ENCODE measurements at places on chromosomes 16 and 17.
A peak's percentile ranks its signal among the peaks of the same experiment; 100 is the strongest.

- peaks cover 9% of the 10 kb centered on the region for H3K27me3 ChIP-seq
- H3K4me1 ChIP-seq: peaks cover 8% of the 10 kb centered on the region
- no peak overlapping the region for H3K4me3 ChIP-seq
- DNase-seq: no peak
- H3K36me3 ChIP-seq: no peaks in the 10 kb centered on the region
Observed at GRCh38 chr16:80116711-80117110, 424.1 kb upstream of the DYNLRB2 start.

GRCh38 chr16:86991679-86992078 lies 325.5 kb downstream of the C16orf95 start:
- no peak overlapping the region for H3K27ac ChIP-seq
- H3K36me3 ChIP-seq: peaks cover 10% of the 10 kb centered on the region
- peaks cover 94% of the 10 kb centered on the region for H3K4me1 ChIP-seq
- peaks cover 52% of the 10 kb centered on the region for H3K27me3 ChIP-seq
- DNase-seq: no peak
- H3K4me3 ChIP-seq: no peak overlapping the region

DNA sequence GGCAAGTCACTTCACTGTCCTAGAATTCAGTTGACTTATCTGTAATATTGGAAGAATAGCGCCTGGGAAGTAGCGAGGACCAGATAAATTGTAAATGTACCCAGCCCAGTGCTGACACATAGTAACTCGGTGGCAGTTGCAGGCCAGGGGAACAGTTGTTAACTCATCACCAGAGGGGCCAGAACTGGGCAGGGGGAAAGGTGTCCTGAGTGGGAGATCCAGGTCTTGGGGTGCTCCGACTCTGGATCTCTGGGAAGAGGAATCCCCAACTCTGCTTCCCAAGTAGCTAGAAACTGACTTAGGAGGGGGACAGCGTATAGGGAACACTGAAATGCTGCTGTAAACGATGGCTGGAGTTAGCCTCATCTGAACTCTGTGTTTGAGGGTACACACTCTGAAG lies 23.0 kb downstream of the BCL7C start:
- H3K27me3 ChIP-seq: no peaks in the 10 kb centered on the region
- peaks cover 31% of the 10 kb centered on the region for H3K36me3 ChIP-seq
- peak overlapping the region; percentile 25 for H3K27ac ChIP-seq
- DNase-seq: no peak
- H3K4me1 ChIP-seq: peaks cover 9% of the 10 kb centered on the region

DNA sequence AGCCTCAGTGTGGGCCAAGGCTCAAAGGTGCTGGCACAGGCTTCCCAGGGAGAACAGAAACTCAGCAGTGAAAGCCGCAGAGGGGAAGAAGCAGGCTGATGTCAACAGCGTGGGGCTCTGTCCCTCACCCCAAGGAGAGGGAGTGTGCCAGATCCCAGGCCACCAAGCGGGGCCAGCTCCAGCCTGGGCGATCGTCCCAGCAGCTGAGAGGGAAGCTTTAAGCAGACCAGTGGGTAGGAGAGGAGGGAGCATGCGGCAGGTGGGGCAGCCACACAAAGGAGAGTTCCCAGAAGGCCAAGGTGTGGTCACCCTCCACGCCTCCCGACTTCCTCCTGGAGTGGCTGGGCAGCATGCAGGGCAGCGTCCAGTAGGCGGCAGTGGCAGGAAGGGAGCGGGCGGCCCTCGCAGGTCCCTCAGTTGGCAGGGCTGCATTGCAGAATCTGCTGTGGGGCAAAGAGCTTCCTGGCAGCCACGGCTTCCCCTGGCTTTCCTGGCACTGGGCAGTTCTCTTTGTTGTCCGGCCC lies 6.0 kb downstream of the SYNGR2 start:
- peaks cover 3% of the 10 kb centered on the region for H3K27me3 ChIP-seq
- H3K4me1 ChIP-seq: peaks cover 19% of the 10 kb centered on the region
- H3K4me3 ChIP-seq: no peak overlapping the region
- DNase-seq: no peak

DNA sequence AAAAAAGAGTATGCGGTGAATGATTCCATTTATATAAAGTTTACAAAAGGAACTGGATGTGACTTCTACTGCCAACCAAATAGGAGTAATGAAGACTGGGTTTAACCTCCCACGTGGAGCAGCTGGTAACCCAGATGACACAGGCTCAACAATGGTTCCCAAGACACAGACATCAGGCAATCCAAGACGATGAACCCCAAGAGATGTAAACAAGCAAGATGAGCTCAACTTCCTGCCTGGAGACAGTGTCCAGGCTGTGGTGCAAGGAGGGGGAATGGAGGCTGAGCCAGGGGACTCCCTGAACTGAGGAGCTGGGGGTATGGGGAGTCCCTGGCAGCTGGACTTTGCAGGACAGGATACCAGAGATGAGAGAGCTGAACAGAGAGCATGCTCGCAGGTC lies 104.7 kb downstream of the LITAF start:
- DNase-seq: no peak
- no peak overlapping the region for H3K27ac ChIP-seq
- no peaks in the 10 kb centered on the region for H3K27me3 ChIP-seq
- H3K4me3 ChIP-seq: no peak overlapping the region
- H3K4me1 ChIP-seq: no peaks in the 10 kb centered on the region
- peaks cover 28% of the 10 kb centered on the region for H3K36me3 ChIP-seq

- no peak overlapping the region for H3K27ac ChIP-seq
- peaks cover 8% of the 10 kb centered on the region for H3K4me1 ChIP-seq
- H3K27me3 ChIP-seq: peaks cover 8% of the 10 kb centered on the region
- peaks cover 10% of the 10 kb centered on the region for H3K36me3 ChIP-seq
Observed at GRCh38 chr17:66560691-66561090, 258.3 kb downstream of the PRKCA start.

DNA sequence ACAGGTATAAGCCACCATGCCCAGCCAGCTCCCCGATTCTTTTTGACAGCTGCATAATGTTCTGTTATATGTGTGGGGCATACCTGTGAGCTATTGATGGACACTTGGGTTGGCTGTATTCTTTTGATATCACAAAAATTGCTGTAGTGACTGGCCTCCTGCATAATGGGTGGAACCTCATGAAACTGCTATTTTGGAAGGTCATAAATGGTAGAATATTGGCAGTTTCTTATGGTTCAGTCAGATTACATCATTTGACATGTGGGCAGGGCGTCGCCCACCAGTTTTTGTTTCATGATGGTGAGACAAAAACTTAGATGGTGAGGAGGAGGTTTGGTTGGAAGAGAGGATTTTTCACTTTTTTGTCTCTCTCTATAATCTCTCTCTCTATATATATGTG lies 26.7 kb upstream of the POLR3E start:
- H3K36me3 ChIP-seq: peaks cover 38% of the 10 kb centered on the region
- no peak for DNase-seq
- no peak overlapping the region for H3K27ac ChIP-seq
- no peaks in the 10 kb centered on the region for H3K27me3 ChIP-seq
- peaks cover 4% of the 10 kb centered on the region for H3K4me1 ChIP-seq

DNA sequence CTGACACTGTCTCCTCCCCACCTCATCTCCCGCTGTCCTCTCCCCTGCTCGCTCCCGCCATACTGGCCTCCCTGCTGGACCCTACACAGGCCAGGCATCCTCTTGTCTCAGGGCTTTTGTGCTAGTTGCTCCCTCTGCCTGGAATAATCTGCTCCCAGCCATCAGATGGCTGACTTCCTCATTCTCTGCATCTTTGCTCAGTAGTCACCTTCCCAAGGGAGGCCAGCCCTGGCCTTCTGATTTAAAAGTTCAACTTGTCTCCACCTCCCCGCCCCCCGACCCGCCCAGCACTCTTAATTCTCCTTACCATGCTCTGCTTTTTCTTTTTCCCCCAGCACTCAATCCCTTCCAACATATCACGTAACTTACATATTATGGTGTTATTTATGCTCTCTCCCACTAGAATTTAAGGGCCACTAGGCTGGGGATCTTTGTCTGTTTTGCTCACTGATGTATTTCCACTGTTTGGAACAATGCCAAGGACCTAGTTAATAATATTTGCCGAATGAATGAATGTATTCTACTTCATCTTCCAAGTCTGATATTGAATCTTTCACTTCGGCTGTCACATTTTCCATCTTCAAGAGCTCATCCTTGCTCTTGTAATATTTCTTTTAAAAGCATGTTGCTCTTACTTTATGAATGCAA lies 178.3 kb downstream of the CDK5R1 start:
- H3K27me3 ChIP-seq: peaks cover 5% of the 10 kb centered on the region
- H3K36me3 ChIP-seq: no peaks in the 10 kb centered on the region
- DNase-seq: no peak
- no peak overlapping the region for H3K4me3 ChIP-seq

- peak overlapping the region; percentile 59 for H3K4me3 ChIP-seq
- H3K36me3 ChIP-seq: no peaks in the 10 kb centered on the region
- peaks cover 3% of the 10 kb centered on the region for H3K27me3 ChIP-seq
- DNase-seq: peak; percentile 84
- H3K27ac ChIP-seq: peak overlapping the region; percentile 36
Observed at GRCh38 chr17:81241648-81242420, 2.7 kb downstream of the NDUFAF8 start.

- H3K27ac ChIP-seq: no peak overlapping the region
- peaks cover 4% of the 10 kb centered on the region for H3K27me3 ChIP-seq
Observed at GRCh38 chr16:12395268-12395667, 408.4 kb downstream of the CPPED1 start.

DNA sequence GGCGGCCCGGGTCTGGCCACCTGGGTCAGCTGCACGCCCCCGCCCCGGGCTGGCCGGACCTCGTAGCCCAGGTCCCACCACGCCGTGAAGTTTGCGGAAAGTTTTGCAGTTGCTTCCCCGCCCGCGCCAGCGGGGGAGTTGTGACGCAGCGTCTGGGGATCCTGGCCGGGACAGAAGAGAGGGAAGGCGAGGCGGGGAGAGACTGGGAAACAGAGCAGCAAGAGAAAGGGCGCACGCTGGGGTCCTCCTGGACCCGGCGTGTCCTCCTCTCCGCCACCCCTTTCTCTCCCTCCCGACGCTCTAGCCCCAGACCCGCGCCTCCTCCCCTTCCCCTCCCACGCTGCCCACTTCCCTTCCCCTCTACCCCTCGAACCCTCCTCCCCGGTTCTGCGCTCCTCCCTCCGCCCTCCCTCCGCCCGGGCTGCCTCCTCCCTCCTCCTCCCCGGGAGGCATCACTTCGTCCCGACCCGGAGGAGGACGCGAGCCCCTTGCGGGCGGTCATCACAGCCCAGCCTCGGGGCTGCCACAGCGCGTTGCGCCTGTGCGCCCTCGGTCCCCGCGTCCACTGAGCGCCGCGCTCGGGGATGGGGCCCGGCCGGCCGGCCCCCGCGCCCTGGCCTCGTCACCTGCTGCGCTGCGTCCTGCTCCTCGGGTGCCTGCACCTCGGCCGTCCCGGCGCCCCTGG lies at the start of gene MRC2:
Gene MRC2 (plus strand): TSS at position 452 of the 685 bp plus-strand sequence. CDS start 133 bp downstream, at position 585.
- H3K4me3 ChIP-seq: peak within 1 kb of the TSS; percentile 97
- peaks cover 55% of the 10 kb centered on the region for H3K4me1 ChIP-seq
- H3K36me3 ChIP-seq: peaks cover 30% of the 10 kb centered on the region
- peak within 1 kb of the TSS; percentile 99 for H3K27ac ChIP-seq
- peaks cover 5% of the 10 kb centered on the region for H3K27me3 ChIP-seq
- peak; percentile 78 for DNase-seq

DNA sequence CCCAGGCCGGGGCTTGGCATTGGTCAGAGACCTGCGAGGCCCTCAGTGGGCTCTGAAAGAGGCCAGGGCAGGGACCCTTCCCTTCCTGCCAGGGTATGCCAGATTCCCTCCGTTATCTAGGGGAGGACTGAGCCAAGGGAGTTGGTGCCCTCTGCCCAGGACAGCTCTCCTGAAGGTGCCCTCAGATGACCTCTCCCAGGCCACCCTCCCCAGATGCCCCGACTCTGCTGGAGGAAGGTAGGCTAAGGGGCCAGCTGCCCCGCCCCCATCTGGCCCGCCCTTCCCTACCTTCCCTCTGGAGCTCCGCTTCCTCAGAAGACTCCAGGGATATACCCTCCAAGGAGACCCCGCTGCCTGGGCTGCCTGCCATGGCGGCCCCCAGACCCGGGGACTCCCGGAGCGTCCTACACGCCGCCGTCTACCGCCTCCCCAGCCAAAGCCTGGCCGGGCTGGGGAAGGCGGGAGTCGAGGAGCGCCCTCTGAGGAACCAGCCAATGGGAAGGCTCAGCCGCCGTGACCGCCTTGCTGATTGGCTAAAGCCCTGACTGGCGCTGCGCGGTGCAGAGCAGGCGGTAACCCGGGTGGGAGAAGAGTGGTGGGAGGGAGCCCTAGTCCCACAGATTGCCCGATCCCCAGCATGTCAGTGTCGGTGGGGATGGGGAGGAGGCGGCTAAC lies 7.0 kb downstream of the MPP2 start:
- H3K4me1 ChIP-seq: peaks cover 58% of the 10 kb centered on the region
- peak; percentile 96 for DNase-seq
- no peak overlapping the region for H3K27ac ChIP-seq
- peak overlapping the region; percentile 76 for H3K4me3 ChIP-seq

- H3K27me3 ChIP-seq: no peaks in the 10 kb centered on the region
- peak overlapping the region; percentile 99 for H3K27ac ChIP-seq
- peaks cover 57% of the 10 kb centered on the region for H3K36me3 ChIP-seq
- DNase-seq: no peak
- H3K4me3 ChIP-seq: peak overlapping the region; percentile 98
- peaks cover 72% of the 10 kb centered on the region for H3K4me1 ChIP-seq
Observed at GRCh38 chr17:44559634-44560554, 2.6 kb downstream of the FZD2 start.

DNA sequence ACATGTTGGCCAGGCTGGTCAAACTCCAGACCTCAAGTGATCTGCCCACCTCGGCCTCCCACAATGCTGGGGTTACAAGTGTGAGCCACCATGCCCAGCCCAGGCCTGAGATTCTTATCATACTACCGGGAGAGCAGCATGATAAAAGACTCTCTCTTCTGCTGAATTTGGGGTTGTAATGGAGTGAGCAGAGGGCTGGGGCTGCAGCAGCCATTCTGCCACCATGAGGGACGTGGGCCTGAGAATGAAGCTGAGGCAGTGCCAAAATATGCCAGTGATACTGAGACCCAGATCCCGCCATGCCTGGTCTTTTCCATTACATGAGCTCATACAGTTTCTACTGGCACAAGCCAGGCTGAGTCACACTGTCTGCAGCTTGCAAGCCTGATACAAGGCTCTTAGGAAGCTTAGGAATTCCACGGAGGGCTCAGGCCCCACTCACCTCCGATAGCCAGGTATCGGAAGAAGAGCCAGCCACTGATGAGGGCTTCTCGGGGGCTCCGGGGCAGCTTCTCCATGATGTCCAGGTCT lies 19.6 kb upstream of the P2RX1 start:
- no peak overlapping the region for H3K4me3 ChIP-seq
- peaks cover 15% of the 10 kb centered on the region for H3K27me3 ChIP-seq
- H3K36me3 ChIP-seq: no peaks in the 10 kb centered on the region
- no peak overlapping the region for H3K27ac ChIP-seq
- DNase-seq: no peak

DNA sequence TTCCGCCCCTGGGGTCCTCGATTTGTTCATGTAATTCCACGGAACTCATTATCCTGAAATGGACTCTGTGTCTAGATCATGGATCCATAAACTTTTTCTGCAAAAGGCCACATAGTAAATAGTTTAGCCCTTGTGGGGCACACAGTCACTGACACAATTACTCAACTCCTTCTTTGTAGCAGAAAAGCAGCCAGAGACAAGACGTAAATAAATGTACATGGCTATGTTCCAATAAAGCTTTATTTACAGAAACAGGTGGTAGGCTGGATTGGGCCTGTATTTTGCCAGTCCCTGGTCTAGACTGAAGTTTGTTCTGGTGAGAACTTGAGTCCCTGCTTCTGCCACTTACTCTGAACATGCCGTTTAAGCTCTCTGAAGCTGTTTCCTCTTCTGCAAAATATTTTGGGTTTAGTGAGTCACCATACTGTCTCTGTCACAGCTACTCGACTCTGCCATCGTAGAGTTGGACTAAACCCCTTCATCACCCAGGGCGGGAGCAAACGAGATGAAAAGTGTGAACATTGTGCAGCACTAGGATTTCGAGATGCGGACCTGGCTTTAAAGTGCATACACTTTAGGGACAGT lies 61.9 kb upstream of the FOXF1 start:
- no peak overlapping the region for H3K27ac ChIP-seq
- H3K27me3 ChIP-seq: peaks cover 6% of the 10 kb centered on the region
- no peaks in the 10 kb centered on the region for H3K36me3 ChIP-seq
- H3K4me1 ChIP-seq: peaks cover 24% of the 10 kb centered on the region
- no peak overlapping the region for H3K4me3 ChIP-seq
- DNase-seq: no peak
